HCEC 1CT (cell line): ENCODE measurements at places on chromosomes 1 and 21.
A peak's percentile ranks its signal among the peaks of the same experiment; 100 is the strongest.

- no peak for DNase-seq
Observed at GRCh38 chr1:218787826-218788225, 385.9 kb upstream of the LYPLAL1 start.

DNA sequence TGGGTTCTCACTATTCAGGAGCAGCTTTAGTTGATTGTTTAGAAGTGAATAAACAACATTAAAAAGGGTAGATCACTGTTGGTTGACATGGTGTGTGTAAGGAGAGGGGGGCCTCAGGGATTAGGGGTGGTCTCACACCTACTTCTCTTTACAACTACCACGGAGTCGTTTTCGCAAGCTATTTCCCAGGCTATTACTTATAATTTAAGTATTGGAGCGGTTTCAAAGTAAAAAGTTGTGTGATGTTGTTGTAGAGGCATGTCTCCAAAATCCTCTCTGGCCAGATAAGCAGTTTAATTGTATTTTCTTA, 1.3 kb downstream of the GPSM2 start:
- DNase-seq = no peak

DNA sequence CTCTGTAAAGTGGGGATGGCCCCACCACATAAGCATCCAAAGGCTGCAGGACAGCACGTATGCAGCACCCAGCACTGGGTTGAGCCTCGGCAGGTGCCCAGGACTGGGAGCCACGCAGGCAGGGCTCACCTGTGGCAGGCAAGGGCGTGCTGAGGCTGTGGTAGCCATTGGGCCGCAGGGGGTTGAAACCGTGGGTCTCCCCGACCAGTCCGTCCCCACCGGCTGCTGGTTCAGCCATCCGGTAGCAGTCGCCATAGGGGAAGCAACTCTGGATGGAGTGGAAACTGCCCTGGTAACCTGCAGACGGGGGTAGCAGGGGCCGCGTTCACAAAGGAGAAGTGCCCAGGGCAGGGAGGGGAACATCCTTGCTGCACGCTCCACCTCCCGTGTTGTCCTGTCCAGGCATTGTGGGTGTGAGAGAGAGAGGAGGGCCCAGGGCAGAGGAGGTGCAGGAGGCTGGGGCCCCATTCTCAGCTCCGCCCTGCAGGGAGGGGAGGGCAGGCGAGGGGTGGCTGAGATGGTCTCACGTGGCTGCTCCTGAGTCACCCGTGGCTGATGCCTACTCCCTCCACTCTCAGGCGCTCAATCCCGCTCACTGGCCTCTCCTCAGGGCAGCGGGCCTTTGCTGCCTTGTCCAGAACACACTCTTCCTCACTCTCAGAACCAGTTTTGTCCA, 49.9 kb downstream of the DMRTB1 start:
- peak; percentile 25 for DNase-seq

DNA sequence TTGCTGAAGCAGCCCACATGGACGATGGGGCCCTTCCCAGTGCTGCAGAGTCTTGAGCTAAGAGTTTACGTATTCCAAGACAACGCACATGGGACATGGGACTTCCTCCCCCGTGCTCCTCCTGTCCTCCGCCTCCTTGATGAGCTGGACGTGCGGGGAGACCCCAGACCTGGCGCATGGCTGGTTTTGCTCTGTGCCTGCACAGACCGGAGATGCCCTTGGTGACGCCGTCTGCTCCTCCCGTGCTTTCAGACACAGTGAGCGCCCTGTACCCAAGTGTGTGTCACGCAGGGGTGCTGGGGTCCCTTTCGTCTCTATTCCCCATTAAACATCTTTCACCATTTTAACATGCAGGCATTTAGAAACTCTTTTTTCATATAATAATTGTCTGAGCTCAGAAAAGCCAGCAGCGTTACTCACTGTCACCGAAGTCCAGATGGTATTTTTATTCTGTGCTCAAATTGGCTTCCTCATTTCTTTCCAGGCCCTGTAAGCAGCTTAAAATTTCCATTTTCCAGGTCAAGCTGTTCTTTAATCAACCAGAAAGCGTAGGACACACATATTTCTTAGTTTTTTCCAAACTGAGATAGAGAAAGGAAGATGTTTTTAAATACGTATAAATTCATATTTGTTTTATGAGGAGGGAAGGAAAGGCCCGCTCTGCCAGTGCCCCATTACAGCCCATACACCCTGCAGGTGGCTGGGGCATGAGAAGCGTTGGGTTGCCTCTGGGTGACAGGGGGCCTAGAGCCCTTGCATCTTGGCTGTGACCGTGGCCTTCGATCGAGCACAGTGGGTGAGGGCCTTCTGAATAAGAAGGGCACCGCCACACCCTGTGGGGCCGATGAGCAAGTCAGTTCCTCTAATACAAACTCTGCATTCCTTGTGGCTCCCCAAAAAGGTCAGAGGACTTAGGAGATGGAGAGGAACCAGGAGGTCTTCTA, 17.9 kb upstream of the ZBTB21 start:
- no peak for DNase-seq

GRCh38 chr1:228974273-228974672, 239.0 kb downstream of the RHOU start:
- DNase-seq = no peak

- peak; percentile 64 for DNase-seq
Observed at GRCh38 chr1:77316006-77316405, 34.2 kb downstream of the AK5 start.

GRCh38 chr1:38839363-38839762, 20.2 kb downstream of the RRAGC start:
- no peak for DNase-seq

GRCh38 chr1:104797982-104798381, 1048.3 kb downstream of the AMY1C start:
- no peak for DNase-seq

DNA sequence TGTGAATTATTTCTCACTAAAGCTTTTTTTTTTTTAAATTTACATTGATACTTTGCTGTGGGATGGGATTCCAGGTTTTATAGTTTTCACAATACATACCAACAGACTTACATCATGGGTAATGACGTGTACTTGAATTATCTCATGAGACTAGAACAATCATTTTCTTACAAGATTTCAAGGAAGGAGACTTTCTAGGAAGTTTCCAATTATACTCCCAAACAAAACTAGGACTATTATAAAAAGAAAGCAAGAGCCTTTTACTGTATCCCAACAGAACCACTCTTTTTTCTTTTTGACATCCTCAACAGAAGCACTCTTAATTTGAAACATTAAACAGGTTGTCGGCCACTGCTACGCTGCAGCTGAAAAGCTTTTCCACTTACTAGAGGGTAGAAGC, 48.7 kb downstream of the TESK2 start:
- DNase-seq = peak; percentile 67

DNA sequence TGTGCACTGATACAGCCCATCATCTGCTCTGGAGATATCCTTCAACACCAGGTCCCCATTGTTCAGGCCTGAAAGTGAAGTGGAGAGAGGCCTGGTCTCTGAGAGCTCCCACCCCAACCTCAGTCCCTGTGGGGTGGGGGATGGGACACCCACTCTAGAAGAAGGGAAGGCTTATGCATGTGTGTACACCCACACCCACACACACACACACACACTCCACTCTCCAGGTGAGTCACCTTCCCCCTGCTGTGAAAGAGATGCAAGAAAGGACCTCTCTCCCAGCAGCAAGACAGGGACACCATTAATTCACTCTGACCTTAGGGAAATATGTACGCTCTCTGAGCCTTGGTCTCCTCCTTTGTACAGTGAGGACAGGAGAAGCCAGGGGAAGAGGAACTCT, 5.9 kb downstream of the VSIG8 start:
- no peak for DNase-seq

DNA sequence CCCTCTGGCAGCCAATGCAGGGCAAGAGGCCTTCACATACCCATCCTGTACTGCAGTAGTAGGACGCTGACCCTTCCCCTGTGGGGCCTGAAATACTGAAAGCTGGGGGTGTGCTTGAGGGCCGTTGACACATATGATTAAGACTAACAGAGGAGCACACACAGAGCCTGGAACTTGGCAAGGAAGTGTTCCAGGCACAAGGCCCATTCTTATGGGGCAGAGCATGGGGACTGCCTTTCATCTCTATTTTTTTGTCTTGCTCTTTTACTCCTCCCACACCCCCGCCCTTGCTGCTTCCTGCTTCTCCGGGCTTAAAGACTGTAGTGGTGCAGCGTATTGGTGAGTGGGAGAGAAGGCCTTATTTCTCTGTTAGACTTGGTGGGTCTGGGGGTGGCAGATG, 137.4 kb downstream of the BACH1 start:
- no peak for DNase-seq

GRCh38 chr1:42330215-42330614, 4.8 kb downstream of the FOXJ3 start:
- no peak for DNase-seq

- no peak for DNase-seq
Observed at GRCh38 chr1:57479471-57479870, 55.6 kb upstream of the DAB1 start.

- peak; percentile 27 for DNase-seq
Observed at GRCh38 chr21:45049714-45050344, 24.6 kb upstream of the ADARB1 start.
